ENCODE measurements at places on chromosomes 16 and 17.

- DNase-seq, result no peak
These were observed 500 bp upstream of the KAT7 start for GRCh38 chr17:49787884-49788477.

DNA sequence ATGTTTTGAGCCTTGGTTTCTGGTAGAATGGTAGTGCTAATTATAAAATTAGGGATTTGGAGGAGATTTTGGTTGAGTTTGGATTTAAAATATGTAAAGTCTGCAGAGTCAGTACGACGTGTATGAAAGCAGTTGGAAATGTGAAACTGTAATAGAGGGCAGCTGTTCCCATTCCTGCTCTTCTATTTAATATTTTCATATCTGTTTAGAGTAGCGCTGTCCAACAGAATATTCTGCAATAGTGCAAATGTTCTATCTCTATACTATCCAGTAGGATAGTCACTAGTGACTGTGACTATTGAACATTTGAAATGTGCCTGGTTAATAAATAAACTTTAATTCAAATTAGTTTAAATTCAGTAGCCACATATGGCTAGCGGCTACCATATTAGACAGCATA is 443.4 kb upstream of the SOX9 start:
- DNase-seq, result no peak

DNA sequence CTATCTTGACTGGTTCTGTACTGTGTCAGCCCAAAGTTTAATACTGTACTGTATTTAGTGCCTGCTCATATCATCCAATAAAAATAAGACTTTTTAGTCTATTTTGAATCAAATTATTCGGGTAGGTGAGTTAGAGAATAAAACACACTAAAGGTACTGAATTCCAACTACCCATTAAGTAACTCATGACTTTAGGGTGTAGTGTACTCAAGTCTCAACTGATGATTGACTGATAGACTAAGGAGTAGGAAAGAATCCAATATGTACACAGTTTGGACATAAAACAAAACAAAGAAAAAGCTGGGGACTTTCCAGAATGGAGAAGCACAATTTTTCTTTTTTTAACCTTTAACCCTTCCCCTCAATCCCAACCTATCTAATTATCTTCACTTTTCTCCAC is 4.1 kb downstream of the EZH1 start:
- no peak for DNase-seq

GRCh38 chr17:9115214-9116191 is 94.2 kb downstream of the NTN1 start:
- DNase-seq, result peak; percentile 75

- peak; percentile 36 for DNase-seq
These were observed 631 bp downstream of the RETREG3 start for GRCh38 chr17:42608305-42609181.

DNA sequence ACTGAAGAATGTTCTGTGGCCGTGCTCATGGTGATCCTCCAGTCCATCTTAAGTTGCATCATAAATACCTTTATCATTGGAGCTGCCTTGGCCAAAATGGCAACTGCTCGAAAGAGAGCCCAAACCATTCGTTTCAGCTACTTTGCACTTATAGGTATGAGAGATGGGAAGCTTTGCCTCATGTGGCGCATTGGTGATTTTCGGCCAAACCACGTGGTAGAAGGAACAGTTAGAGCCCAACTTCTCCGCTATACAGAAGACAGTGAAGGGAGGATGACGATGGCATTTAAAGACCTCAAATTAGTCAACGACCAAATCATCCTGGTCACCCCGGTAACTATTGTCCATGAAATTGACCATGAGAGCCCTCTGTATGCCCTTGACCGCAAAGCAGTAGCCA is 36.8 kb upstream of the KCNJ2 start:
- DNase-seq, result no peak

- DNase-seq, result no peak
These were observed 19.9 kb downstream of the DHRS7C start for GRCh38 chr17:9771465-9771864.

- no peak for DNase-seq
These were observed at the start of gene HOXB5 for GRCh38 chr17:48593126-48593829. TSS of gene HOXB5 (minus strand) at chr17:48593779. CDS start at chr17:48593682, 97 bp downstream.

DNA sequence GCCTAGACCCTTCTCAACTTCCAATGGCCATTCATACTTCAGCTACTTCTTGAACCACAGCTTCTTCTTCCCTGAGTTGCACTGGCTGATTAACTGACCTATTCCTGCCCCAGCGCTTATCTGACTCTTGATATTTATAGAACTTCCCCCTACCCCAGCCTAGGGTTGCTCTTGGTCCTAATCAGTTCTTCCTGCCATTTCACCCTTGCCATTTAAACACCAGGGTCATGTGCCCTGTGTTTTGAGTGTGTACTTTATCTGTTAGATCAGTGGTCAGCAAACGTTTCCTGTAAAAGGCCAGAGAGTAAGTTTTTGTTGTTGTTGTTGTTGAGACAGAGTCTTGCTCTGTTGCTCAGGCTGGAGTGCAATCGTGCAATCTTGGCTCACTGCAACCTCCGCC is 82.4 kb upstream of the COX10 start:
- no peak for DNase-seq

- DNase-seq, result no peak
These were observed 599.3 kb upstream of the PSMD7 start for GRCh38 chr16:73697336-73697735.

- no peak for DNase-seq
These were observed 85.6 kb upstream of the TNRC6C start for GRCh38 chr17:77872714-77873499.

DNA sequence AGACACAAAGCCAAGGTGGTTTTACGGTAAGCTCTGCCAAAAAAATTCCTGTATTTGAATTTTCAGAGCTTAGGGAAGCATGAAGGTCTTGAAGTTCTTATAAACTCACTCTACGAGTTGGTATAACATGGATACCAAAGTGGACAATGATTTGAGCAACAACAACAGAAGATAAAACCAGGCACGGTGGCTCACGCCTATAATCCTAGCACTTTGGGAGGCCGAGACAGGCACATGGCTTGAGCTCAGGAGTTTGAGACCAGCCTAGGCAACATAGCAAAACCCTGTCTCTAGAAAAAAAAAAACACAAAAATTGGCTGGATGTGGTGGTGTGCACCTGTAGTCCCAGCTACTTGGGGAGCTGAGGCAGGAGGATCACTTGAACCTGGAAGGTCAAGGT is 12.9 kb upstream of the TOB1 start:
- DNase-seq, result no peak

DNA sequence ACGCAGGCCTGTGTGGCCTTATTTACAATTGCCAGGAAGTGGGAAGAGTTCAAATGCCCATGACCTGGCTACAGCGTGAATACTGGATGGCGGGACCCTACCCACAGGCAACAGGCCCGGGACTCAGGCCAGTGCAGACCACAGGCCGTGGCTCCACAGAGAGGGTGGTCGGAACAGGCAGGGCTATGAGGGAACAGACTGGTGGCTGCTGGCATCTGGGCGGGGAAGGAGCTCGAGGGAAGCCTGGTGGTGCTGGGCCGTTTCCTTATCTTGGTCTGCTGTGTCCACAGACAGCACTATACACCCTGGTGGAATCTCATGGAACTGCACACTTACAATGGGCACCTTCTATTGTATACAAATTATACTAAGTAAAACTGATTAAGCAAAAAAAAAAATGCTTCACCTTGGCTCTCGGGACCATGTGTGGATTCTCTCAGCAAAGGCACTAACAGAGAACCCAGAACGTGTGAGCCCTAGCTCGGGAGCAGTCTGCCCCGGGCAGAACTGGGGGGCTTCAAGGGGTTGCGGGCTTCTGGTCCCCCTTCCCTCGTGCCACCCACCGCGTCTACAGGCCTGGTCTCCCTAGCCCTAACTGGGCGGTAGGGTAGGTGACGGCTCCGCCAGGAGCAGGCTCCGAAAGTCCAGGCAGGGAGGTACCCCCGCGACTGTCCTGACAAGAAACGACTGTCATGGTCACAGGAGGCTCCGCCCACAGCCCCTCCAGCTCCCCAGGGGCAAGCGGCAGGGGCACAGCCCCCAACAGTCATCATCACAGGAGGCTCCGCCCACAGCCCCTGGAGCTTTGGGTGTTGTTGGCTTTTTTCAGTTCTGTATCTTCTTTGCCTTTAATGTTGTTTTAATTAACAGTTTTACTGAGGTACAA is 21.8 kb downstream of the CEP131 start:
- peak; percentile 83 for DNase-seq

DNA sequence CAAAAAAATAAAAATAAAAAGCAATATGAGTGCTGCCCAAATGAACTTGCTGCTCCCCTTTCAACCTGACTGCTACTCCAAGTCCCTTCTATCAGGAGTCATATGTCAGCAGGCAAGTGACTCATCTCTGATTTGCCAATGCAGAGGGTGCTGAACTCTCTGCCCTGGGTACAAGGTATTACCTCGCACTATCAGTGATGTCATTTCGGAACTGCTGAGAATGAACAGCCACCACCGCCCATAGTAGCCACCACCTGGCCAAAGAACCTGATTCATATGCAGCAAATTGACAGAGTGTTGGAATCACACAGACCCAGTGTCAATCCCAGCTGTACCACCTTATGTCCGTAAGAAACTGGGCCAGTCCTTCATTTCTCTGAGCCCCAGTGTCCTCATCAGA is 31.2 kb downstream of the LYRM9 start:
- DNase-seq, result peak; percentile 8

DNA sequence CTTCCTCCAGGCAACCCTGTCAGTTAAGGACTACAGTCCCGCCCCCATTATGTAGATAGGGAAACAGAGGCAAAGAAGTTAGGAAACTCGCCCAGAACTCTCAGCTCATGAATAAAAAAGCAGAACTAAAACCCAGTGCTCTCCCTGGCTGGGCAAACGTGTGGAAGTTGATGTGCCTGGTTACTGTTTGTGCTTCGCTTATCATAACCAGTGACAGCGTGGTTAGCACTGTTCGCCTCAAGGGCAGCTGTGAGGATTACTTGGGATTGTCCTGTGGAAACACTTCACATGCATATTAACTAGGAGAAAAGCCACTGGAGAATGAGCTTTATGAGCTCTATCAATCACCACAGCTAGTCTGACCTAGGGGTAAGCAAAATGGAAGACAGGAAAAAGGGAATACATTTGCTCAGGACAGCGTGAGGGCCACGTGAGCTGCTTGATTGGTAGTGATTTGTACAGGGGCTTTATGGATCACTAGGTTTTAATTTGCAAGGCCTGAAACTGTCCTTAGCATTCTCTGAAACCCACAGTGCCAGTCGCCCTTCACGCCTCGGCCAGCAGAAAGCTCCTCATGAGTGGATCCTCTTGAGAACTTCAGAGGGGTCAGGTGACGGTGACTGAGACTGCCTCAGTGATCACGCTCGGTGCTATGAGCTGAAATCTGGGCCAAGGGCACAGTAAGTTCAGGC is 19.9 kb downstream of the CYB5D2 start:
- no peak for DNase-seq

- DNase-seq, result peak; percentile 18
These were observed 16.9 kb downstream of the STXBP4 start for GRCh38 chr17:54985476-54985875.

All from ELR (cell line).